NCI-H1092 treated with DMSO at 0.1 percent for 48 hours (cell line): ENCODE measurements at places on chromosomes 6 and 20.

- no peak for DNase-seq
Measured at GRCh38 chr20:48414786-48415185, 413.0 kb downstream of the PREX1 start.

DNA sequence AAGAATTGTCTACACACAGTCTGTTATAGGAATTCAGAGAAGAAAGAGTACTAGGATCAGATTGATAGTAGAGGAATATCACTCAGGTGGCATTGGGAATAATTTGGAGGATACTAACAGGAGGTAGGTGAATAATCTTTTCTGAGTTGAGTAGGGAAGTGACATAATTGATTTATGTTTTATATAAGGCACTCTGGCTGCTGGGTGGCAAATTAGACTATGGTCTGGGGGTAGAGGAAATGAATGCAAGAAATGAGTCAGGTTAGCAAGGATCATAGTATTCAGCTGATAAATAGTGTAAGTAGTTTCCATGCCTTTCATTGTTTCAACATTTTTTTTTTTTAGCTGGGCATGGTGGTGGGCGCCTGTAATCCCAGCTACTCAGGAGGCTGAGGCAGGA, 113.3 kb downstream of the CDKAL1 start:
- DNase-seq = no peak

- no peak for DNase-seq
Measured at GRCh38 chr6:52381249-52381648, 19.3 kb downstream of the PAQR8 start.

- no peak for DNase-seq
Measured at GRCh38 chr6:151441390-151442166, 10.3 kb downstream of the RMND1 start.

DNA sequence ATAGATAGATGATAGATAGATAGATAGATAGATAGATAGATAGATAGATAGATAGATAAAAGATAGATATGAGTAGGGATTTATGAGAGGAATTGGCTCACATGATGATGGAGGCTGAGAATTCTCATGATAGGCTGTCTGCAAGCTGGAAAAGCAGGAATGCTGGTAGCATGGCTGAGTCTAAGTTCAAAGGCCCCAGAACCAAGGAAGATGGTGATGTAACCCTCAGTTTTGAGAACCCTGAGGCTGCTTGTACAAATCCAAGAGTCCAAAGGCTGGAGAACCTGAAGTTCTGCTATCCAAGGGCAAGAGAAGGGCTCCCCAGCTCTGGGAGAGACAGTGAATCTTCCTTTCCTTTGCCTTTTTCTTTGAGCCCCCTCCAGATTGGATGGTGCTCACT, 210.8 kb downstream of the RFPL4B start:
- DNase-seq = no peak
